Suprapubic skin (tissue), 4 donors: ENCODE measurements at places on chromosomes 11 and 22.

GRCh38 chr11:12381875-12382274 is 4.5 kb downstream of the PARVA start:
- DNase-seq: no peak

DNA sequence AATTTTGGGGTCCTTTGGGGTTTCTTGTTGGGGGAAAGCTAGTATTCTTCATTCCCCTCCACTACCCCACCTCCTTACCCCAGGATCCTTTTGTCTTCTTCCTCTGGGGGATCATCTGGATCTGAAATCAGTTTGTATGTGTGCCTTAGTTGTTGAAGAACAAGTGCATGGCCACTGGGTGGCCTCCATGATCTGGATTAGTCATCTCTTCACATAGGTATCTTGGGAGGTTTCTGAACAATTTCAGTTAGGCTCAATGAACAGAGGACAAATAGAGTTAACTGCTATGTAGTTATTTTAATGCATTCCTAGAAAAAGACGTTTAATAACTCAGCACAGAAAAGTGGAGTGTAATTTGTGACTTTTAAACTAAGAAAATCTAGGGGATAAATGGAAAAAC is 7.1 kb upstream of the VWA5A start:
- DNase-seq: no peak

GRCh38 chr22:18042685-18043084 is 18.3 kb upstream of the MICAL3 start:
- no peak for DNase-seq

- no peak for DNase-seq
These were observed 84.4 kb downstream of the OR5AK2 start for GRCh38 chr11:57073128-57073527.

GRCh38 chr11:76408171-76408965 is 27.2 kb downstream of the GVQW3 start:
- no peak for DNase-seq

DNA sequence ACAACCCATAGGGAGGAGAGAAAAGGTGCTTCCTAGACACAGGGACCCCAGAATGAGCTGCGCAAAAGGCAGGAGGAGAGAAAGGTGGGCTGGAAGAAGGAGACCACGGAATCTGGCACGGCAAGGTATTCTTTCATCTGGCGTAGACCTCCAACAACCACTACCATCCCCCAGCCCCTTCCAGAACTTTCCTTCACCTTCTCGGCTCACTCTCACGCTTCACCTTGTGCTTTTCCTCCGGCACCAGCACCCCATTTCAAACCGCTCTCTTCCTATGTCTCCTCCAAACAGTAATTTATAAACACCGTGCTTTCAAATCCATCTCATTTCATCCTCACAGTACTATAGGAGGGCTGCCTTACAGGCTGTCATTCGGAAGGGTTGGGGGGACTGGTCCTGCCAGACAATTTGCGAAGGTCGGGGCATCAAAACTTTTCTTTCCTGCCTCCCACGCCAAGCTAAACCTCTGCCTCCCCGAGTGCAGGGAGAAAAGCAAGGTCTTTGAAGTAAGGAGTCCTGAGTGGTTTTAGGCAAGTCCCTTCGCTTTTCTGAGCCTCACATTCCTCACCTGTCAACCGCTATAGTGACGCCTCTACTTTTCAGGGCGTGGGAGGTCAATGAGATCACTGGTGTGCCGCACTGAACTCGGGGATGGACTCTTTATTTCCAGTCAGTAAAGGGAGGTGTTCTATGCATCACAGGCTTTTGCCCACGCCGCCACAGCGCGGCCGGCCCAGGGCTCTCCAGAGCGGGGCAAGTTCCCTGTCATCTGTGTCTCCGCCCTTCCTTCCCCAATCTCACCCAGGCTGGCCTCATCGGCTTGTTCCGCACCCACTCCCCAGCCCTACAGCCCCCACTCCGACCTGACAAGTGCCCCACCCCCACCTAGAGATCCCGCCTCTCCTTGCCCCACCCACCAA is 800 bp downstream of the KCTD21 start:
- peak; percentile 61 for DNase-seq

- no peak for DNase-seq
These were observed 21.2 kb downstream of the FZD4 start for GRCh38 chr11:86933891-86934581.

DNA sequence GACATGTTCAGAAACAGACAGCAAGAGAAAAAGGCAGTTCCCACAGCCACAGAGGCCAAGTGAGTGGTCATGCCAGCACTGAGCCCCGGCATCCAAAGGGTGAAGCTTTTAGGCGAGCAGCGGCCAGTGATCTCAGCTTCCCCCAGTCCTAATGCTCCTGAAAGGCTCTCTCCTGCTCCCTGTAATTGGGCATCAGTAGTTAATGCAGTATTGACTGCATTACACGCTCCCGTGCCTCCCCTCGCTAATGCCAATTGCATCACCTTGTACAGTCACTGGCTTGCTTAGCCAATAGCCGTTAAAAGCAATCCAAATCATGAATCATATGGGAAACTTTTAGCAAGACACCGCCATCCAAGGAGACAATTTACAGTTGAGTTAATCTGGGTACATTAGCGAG is 4.9 kb downstream of the LMO1 start:
- no peak for DNase-seq

GRCh38 chr22:20402960-20403778 is 9.2 kb downstream of the ZNF74 start:
- no peak for DNase-seq

DNA sequence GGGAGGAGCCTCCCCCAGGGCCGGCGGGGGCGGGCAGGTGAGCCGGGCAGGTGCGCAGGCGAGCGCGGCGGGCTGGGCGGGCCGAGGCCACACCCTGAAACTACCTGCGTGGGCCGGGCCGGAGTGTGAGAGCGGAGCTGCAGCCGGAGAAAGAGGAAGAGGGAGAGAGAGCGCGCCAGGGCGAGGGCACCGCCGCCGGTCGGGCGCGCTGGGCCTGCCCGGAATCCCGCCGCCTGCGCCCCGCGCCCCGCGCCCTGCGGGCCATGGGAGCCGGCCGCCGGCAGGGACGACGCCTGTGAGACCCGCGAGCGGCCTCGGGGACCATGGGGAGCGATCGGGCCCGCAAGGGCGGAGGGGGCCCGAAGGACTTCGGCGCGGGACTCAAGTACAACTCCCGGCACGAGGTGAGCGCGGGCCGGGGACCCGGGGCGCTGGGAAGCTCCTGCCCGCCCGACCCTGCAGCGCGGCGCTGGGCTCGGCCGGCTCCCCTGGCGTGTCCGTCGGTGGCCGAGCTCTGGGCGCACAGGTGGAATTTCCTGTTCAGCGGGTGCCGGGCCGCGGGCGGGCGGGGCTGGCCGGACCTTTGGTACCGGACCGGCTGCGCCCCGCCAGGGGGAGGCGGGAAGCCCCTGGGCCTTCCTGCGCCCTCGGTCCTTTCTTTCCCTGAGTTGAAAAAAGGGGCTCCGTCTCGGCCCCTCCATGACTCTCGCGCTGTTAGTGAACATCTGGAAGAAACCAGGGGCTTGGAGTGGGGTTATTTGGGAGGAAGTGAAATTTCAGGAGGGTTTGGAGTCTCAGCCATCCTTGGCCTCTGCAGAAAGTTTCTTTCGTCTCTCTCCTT is at the start of gene ST14:
Gene ST14 (plus strand): TSS at position 126 of the 841 bp plus-strand sequence. CDS start 198 bp downstream, at position 324.
- DNase-seq: no peak

- no peak for DNase-seq
These were observed 52.3 kb downstream of the RAB38 start for GRCh38 chr11:88122956-88123355.

- DNase-seq: no peak
These were observed 13.8 kb upstream of the PICK1 start for GRCh38 chr22:38043151-38044039.

GRCh38 chr22:46842606-46843005 is 80.2 kb downstream of the TBC1D22A start:
- DNase-seq: no peak

DNA sequence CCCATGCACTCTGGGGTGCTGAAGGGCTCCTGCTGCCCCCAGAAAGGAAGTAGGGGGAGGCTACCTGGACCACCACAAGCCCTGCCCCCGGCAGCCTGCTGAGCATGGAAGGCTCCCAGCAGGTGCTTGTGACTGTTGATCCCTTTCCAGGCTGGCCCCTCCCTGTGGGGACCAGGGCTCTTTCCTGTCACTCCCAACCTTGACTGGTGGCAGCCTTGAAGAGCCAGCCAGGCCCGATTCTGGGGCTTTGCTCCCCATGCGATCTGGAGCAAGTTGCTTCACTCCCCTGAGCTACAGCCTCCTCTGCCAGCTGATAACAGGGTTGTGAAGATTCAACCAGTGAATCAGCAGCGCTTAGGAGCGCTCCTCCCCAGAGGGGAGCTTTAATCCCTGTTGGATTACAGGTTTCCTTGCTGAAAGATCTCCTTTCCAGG is 4.6 kb upstream of the CST6 start:
- DNase-seq: no peak

GRCh38 chr11:2655834-2656622 is 43.8 kb downstream of the KCNQ1OT1 start:
- no peak for DNase-seq

- DNase-seq: no peak
These were observed 4.5 kb downstream of the PRDM10 start for GRCh38 chr11:129998107-129998506.

DNA sequence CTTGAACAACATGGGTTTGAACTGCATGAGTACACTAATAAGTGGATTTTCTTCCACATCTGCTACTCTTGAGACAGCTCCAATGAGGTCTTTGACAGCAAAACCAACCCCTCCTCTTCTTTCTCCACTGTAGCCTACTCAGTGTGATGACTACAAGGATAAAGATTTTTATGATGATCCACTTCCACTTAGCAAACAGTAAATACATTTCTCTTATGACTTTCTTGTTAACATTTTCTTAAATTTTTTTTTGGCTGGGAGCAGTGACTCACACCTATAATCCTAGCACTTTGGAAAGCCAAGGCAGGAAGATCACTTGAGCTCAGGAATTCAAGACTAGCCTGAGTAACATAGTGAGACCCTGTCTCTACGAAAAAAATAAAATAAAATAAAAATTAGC is 9.9 kb upstream of the EIF4G2 start:
- DNase-seq: no peak

DNA sequence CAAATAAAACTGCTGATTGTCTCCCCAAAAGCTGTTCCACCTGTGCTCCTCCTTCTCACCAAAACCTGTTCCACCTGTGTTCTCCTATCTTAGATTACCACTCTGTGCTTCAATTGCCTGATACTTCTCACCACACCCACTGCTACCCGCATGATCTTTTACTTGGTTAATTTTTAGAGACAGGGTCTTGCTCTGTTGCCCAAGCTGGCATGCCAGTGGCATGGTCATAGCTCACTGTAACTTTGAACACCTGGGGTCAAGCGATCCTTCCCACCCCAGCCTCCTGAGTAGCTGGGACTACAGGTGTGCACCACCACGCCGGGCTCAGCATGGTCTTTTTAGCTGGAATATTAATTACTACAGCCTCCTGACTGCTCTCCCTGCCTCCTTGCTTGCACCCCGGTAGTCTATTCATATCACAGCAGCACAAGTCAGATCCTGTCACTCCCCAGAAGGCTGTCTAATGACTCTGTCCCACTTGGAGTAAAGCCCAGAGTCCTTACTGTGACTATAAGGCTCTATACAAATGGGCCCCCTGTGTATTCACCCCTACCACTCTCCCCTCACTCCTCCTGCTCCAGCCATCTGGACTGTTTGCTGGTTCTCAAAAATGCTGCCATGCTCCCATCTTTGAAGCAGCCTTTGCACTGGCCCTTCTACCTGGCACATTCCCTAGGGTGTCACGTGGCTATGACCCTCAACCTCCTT is 3.5 kb downstream of the C11orf91 start:
- DNase-seq: no peak

DNA sequence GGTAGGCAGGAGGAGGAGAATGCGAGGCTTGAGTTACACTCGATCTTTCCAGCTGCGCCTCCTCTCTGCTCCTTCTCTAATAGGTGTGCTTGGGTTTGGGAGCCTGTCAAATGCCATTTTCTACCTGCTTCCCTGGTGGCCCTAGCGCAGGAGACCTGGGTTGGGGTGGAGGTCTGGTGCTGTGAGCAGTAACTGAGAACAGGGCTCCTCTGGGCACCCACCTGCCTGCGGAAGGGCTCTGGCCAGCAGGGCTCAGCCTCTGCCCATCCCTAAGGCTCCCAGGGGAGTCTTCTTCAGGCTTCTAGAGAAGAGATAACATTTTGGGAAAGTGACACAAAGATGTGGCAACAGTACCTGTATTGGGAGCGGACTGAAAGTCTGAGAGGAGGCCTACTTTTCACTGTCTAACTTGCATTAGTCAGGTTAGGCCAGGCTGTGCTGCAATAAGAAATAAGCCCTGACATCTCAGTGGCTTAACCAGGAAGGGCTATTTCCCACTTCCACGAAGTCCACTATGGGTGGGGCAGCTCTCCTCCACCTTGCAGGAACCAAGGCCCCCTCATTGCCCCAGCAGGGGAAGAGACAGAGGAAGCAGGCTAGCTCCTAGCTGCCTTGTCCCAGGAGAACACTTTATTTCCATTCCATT is 7.7 kb upstream of the LTO1 start:
- DNase-seq: peak; percentile 57

- no peak for DNase-seq
These were observed 12.1 kb upstream of the BLID start for GRCh38 chr11:122128146-122128545.

DNA sequence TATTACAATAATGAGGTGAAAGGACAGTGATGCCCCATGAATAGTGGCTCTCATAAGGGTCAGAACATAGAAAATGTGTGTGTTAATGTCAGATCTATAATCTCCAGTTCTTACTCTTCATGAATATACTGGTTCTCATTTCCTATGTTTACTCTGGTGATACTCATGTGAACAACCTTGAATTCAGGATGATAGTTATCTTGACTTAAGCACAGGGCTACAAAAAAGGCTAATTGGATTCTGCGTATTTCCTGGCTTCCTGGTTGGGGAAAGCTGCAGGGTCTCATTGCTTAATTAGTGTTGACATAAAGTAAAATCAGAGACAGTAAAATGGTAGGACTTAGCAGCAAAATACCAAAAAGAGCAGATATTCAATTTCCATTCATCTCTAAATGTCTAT is 1316.8 kb upstream of the RAG2 start:
- no peak for DNase-seq

DNA sequence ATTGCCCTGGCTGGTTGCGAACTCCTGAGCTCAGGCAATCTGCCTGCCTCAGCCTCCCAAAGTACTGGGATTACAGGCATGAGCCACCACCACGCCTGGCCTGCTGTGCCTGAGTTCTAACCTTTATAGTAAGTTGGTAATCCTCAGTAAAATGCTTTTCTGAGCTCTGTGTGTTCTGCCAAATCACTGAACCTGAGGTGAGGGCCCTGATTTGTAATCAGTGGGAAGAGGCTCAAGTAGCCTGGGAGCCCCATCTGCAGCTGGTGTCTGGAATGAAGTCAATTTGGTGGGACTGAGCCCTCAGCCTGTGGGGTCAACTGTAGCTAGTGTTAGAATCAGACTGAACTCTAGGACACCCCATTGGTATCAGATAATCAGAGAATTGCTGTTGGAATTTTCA is 72.6 kb upstream of the PARVG start:
- DNase-seq: no peak

GRCh38 chr11:130128626-130129025 is 31.0 kb upstream of the ST14 start:
- no peak for DNase-seq

GRCh38 chr11:102830001-102830727 is 13.2 kb downstream of the MMP3 start:
- no peak for DNase-seq
